GM12891 (cell line): ENCODE measurements at places on chromosomes 4 and X.

- DNase-seq, result no peak
These were observed 1621.2 kb downstream of the PCDH7 start for GRCh38 chr4:32341342-32341741.

GRCh38 chrX:67749536-67749935 is 205.7 kb downstream of the AR start:
- DNase-seq, result no peak

DNA sequence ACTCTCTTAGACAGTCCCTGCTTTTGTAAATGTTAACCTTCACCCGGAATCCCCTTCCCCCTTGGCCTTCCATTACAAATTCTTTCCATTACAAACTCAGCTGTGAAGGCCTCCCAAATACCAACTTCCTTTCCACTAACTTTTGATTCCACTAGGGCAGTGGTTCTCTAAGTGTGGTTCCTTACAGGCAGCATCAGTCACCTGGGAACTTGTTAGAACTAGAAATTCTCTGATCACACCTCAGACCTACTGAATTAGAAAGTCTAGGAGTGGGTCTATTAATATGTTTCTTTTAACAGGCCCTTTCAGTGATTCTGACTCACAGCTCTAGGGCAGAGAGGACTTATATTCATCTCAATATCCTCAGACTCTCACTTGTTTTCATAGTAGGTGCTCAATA is 19.0 kb upstream of the MRPL1 start:
- DNase-seq, result no peak

GRCh38 chr4:25246680-25247611 is 13.1 kb downstream of the PI4K2B start:
- DNase-seq, result no peak

DNA sequence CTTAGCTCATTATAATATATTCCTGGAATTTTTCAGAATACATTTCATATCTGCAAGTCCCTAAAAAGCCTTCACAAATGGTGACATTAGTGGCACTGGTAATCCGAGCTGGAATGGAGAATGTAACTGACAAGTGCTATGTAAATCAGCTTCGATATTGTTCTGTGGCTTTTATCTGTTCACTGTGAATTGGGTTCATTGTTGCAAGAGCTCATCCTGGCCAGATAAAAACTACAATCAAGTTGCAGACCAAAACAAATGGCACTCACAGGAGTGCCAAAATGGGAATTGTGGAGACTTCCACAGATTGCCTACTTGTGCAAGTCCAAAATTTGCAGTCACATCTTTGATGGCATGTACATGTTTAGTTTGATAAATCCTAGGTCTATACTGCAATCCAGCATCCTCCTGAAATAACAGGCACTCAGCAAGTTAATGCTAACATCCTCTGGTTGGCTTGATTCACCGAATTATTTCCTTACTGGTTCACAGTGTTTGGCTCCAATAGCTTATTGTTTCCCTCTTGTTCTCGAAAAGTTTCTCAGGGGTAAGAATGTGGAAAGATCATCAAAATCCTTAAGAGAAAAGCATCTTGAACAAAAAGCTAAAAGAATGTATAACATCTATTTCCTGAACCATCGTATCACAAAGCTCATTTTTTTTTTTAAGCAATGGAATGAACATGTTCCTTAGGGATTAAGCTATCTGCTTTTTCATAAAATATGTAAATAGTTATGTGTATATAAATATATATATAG is 904.9 kb downstream of the CENPC start:
- DNase-seq, result no peak

DNA sequence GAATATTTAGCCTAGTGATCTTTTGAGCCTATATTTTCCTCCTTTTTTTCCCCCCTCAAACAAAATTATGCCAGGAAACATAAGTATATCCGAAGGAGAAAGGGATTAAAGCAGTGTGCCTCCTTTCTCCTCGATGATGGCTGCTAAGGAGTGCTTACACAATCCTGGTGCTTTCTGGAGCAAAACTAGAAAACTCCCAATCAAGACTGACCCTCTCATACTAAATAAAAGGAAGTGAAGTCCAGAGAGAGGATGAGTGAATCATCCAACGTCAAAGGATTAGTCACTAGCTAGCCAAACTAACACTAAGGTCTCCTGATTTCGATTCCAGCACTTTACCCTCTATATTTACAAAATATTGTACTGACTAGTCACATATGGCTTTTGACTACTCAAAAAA is 146.8 kb downstream of the PPP3CA start:
- no peak for DNase-seq

- DNase-seq, result no peak
These were observed 23.5 kb upstream of the CA5B start for GRCh38 chrX:15714529-15714928.

DNA sequence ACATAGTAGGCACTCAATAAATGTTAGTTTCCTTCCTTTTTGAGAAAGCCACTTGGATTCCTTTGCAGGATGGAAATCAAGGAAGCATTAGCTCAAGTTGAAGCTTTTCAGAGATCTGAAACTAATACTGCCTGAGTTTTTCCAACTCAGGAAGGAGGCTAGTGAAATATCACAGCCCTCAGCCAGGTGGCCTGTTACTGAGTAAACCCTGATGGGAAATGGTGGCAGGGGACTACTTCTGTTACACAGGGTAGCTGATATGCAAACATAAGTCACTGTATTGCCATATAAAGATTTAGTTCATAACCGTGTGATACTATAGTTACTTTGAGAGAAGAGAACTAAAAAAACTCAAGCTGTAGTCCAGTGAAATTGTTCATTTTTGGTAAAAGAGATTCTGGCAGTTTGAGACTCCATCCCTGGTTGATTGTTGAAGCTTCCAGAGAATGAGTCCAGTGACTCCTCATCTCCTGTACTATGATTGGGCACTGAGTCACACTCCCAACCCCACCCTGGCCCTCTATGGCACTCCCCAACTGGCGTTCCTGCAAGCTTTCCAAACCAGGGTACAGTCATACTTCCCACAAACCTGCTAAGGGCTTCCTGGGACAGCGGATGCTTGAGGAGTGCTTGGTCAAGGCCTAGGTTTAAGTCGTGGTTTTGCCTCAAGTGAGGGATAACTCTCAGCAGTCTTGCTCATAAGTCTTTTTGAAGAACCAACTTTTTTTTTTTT is 81.8 kb downstream of the MID1IP1 start:
- no peak for DNase-seq

DNA sequence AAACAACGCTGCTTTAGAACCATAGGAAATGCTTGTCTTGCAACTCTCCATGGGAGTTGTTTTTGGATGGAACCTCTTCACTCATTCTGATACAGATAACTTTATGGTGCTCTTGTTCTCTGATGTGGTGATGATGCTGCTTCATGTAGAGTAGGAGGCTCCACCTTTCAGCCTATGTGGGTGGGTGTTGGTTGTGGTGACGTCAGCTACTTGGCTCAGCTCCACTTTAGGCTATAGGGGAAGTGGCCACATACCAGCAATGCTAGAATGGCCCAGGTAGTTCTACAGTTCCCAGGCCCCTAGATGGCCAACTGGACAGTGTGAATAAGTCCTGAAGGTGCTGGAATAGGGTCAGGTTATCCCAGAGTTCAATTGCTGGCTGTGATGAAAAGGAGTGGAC is 192.1 kb downstream of the TBX22 start:
- DNase-seq, result no peak

DNA sequence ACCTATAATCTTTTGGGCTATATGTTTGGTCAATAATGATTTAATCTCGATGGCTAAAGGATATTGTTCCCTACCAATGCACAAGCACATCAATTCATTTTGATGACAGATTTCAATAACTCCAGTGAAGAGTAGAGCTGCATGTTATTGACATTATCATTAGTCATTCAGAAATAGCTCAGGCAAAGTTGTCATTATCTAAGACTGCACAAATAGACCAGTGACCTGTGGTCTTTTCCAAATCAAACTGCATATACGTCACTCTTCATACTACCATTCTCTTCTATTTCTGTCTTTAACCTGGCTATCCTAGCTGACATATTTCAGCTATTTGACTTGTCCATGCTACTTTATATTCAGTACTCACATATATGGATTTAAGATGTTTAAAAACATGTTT is 1050.8 kb downstream of the C4orf33 start:
- no peak for DNase-seq

GRCh38 chr4:154082760-154083535 is 294.1 kb upstream of the SFRP2 start:
- no peak for DNase-seq

- DNase-seq, result no peak
These were observed 19.6 kb downstream of the ACSL1 start for GRCh38 chr4:184806229-184806550.

DNA sequence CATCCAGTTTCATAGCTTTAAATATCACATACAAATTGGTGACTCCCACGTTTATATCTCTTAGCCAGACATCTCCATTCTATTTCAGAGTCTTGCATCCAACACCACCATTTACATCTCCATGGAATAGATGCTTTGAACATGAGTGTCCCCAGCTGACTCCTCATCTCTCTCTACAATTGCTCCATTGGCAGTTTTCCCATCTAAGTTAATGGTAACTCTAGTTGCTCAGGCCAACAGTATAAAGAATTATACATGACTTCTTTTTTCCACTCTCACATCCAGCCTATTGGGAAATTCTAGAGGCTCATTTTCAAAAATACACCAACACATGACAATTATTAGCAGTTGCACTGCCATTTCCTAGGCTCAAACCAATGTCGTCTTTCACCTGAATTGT is 388.2 kb downstream of the STIM2 start:
- no peak for DNase-seq

GRCh38 chr4:105356194-105356593 is 117.7 kb downstream of the PPA2 start:
- DNase-seq, result no peak

DNA sequence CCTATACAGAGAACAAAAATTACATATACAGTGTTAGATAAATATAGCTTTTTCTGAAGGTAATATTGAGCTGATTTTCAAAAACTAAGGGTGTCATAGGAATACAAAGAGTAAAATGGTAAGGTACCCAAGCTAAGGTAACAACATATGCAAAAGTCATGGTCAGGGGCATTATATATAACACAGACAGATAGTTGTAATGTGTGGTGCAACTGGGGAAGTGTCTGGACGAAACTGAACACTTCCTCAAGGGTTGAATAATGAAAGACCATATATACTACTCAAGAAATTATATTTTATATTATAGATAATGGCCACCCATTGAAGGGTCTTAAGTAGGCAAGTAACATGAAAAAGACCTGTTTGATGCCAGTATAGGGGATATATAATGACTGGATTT is 262.1 kb upstream of the CXXC4 start:
- DNase-seq, result no peak

GRCh38 chrX:72306851-72307645 is 1.3 kb upstream of the CITED1 start:
- no peak for DNase-seq

DNA sequence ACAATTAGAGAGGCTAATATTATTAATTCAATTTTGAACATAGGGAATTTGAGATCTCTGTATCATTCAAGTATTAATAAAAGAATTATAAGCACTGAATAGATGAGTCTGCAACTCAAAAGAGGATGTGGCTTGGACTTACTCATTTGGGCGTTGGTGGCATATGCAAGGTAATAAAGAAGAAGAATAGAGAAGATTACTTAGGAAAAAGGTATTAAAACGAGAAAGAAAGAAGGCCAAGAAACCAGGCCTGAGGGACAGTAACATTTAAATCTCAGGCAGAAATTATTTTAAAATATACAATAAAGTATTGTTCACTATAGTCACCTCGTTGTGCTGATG is 383.0 kb upstream of the INTU start:
- no peak for DNase-seq

DNA sequence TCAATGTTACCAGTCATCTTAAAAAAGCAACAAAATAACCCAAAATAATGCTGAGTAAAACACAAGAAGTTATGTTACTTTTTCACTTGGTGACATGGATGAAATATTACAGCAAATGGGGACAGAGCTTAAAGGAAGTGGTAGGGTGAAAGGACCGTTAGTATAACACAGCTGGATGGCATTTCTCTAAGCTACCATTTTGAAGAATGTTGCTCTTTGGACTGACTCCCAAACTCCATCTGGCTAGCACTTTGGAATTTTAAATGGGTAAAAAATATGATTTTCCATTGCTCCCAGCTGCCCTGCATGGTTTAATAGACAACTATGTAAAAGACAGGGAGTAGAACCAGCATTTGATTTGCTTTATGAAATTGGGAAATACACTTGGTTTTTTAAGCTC is 27.6 kb downstream of the CLCN5 start:
- no peak for DNase-seq

DNA sequence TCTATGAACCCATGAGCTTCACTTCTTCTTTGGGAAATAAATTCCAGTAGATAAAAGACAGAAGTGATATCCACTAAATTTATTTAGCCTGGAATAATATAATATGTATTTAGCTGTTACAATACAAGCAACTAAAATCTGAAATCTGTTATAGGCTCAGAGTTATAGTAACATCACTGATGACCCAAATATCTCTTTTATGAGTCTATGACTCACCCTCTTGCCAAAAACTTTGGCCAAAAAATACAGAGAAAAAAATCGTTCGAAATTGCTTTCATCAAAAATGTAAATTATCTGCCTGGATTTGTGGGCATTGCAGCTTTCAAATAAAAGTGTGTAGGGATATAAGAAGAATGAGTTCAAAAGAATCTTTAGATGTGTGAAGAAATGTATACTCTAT is 89.4 kb upstream of the DKK2 start:
- DNase-seq, result no peak

DNA sequence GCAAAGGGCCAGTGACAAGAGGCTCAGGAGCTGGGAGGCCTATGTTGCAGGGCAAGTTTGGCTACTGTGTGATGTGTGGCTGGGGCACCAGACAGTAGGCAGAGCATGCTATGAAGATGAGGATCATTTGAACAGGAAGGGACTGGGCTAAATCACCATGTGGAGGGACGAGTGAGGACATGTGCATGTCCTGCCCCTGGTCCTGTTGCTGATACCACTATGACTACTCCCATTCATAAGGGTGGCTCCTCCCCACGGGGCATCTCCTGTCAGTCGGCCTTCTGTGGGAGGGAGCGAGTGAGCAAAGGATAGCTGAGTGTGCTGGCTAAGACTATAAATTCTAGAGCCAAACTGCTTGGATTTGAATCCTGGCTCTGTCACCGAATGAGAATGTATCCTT is 139.2 kb downstream of the TMEM164 start:
- DNase-seq, result no peak

DNA sequence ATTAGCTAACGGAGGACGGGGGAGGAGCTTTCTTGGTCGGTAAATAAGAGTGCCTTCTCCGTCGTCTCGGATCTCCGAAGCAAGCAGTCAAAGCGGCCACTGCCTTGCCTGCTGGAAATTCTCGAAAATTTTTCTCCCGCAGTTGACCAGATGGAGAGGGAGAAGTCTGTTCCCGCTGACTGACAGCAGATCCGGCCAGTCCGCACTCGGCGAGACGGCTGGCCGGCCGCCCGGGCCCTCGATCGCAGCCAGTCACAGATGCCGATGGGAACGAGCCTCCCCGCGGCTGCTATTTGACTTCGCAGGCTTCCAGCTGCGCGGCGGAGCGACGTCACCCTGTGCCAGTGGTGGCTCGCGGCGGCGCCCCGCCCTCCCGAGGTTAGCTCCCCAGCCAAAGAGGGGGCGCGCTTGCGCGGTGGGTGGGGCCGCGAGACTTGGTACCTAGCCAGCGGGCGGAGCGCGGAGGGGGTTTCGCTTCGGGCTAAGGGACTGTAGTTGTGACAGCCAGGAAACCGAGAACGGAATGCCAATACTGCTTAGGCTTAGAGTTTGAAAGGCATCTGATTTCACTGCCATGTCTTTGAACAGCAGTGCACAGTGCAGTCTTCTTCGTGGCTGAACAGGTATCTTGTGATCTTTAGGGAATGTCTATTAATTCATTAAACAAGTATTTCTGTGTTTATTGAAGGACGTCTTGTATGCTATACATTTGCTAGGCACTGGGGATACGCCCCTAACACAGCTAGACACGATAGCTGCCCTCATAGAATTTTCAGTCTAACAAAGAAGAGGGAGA is at the start of gene PPM1K:
Gene PPM1K (minus strand): TSS at position 123 of the 796 bp plus-strand sequence. CDS start 5,978 bp downstream, outside the sequence.
- DNase-seq, result peak; percentile 79
